A549 treated with Mapracorat at 1 μM for 4 hours (cell line): ENCODE measurements at places on chromosomes 5 and 9. TPM values are rescaled to one million over a fixed set of nuclear protein-coding genes. Genes with fewer than 3 reads are reported as not detected.

The TMEM232 gene
- total RNA-seq: 0.23 TPM in 1 of 5 replicates, not detected in the others

The PTPRD gene
- 0.07 to 0.44 TPM (median 0.36 TPM) in 5 replicates for total RNA-seq

The CDKN2A gene
- not detected in 5 replicates for total RNA-seq

The LRRC19 gene
- total RNA-seq: not detected in 5 replicates

The ITGA2 gene
- 10.4 to 15.2 TPM (median 13.6 TPM) in 5 replicates for total RNA-seq

The NTNG2 gene
- 0.98 to 3.1 TPM (median 2.1 TPM) in 5 replicates for total RNA-seq

The IRX2 gene
- total RNA-seq: 1.3 to 2.2 TPM (median 2.0 TPM) in 5 replicates

The SHC3 gene
- 0.19 to 0.64 TPM (median 0.44 TPM) in 5 replicates for total RNA-seq

The PLPP1 gene
- total RNA-seq: 31.3 to 38.7 TPM (median 37.9 TPM) in 5 replicates

The IFNA21 gene
- total RNA-seq: not detected in 5 replicates

The SLCO4C1 gene
- total RNA-seq: 0.03 TPM in 1 of 5 replicates, not detected in the others

The KCNIP1 gene
- not detected in 5 replicates for total RNA-seq

The ZNG1A gene
- total RNA-seq: 23.6 to 31.2 TPM (median 27.7 TPM) in 5 replicates

The MCTP1 gene
- 8.5 to 10.9 TPM (median 9.4 TPM) in 5 replicates for total RNA-seq

The SIL1 gene
- 24.3 to 27.2 TPM (median 25.9 TPM) in 5 replicates for total RNA-seq

The BTNL9 gene
- 0.56 to 1.2 TPM (median 0.95 TPM) in 5 replicates for total RNA-seq
